BJ (cell line): ENCODE measurements at places on chromosomes 12 and 14. TPM values are rescaled to one million over a fixed set of nuclear protein-coding genes. Genes with fewer than 3 reads are reported as not detected.

GRCh38 chr12:9940375-9940774 lies 8.2 kb upstream of the CLEC2A start:
- DNase-seq, result no peak

DNA sequence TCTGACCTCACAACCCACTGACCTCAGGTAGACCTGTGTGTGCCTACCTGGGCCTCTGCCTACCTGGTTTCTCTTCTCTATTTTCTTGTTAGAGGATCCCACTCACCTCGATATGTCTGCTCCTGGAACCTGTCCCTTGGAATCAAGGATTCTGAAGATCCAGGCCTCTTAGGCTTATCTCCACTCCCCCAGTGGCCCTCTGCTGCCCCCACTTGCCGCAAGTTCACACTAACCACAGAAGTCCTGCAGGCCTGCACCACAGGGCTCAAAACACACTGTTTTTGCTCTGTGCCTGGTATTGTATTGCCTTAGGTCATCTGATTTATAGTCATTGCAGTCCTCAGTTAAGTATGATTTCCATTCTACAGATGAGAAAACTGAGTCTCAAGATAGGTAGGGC lies 15.3 kb upstream of the NRXN3 start:
- DNase-seq, result no peak

Gene GYS2
- not detected in 2 replicates for polyA plus RNA-seq

Gene HOXC11
- polyA plus RNA-seq, result 3.2 and 4.9 TPM in 2 replicates

GRCh38 chr14:29745863-29746262 lies 181.8 kb downstream of the PRKD1 start:
- DNase-seq, result no peak

- DNase-seq, result no peak
Observed at GRCh38 chr14:64758025-64758521, 53.8 kb downstream of the PLEKHG3 start.

DNA sequence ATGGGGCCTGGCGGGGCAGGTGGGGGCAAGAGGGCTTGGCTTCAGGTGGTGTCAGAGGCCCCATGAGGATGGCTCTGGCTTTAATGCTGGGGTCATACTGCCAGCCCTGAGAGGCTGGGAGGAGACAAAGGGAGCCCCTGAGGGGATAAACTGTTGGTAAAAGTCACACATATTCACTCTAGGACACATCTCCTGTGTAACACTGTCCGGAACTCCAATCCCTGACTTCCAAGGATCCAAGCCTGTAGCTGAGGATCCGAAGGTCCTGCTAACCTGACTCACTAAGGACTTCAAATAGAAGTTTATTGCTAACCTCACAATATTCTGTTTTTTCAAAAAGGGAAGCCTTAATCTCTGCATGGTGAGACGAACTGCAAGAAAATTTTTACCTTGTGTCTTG lies 39.2 kb upstream of the GPR68 start:
- no peak for DNase-seq

GRCh38 chr12:1591034-1591433 lies 3.3 kb downstream of the FBXL14 start:
- DNase-seq, result no peak

DNA sequence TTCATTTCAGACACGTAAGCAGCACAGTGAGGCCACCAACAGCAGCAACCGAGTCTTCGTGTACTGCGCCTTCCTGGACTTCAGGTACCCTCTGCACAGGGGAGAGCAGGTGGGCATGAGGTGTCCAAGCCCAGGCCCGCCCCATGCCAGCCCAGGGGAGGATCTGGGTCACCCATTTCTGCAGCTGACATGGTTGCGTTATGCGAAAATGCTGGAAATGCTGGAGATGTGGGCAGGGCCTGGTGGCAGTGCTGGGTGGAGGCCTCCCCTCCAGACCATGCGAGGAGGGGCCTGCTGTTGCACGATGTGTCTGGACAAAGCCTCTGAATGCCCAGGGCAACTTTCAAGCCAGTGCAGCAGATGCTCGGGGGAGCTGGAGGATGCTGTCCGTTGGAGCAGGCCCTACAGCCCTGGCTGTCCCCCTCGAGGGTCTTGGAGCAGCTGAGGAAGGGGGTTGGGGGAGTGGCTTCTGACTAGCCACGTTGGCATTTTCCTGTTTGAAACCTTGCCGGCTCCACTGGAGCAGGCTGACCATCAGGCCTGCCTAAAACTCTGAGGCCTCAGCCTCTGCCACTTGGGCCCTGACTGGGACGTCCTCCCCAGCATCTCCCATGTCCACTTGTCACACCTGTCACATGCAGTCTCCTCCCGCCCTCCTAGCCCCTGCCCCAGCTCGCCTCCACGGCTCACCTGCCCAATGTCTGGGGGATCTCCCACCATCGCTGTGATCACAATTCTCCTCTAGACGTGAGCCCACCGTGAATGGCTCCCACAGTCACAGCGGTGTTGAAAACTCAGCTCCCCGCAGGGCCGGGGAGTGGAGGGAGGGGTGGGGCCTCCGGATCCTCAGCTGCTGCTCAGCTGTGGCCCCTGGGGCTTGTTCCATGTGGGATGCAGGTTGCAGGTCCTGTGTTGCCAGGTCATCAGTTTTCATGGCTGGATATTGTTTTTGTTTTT lies 123.4 kb downstream of the ADGRD1 start:
- no peak for DNase-seq

Gene WDHD1
- 2.6 and 5.4 TPM in 2 replicates for polyA plus RNA-seq

DNA sequence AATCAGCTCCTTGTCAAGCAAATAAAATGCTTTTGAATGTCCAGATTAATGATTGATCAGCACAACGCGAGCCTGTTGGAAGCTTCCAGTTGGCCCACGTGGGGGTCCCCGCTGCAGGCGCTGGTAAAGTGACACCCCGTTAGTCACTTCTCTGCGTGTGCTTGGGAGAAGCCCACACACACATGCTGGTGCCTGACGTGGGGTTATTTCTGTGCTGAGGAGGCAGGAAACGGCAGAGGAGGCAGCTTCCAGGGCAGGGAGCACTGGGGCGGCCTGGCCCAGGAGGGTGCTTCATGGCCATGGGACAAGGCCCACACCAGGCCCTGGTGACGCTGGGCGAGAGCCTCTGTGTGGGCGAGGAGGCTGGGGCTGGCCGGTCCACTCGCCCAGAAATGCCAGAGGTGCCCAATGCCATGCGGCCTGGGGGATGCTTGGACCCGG lies 101.5 kb downstream of the KIF26A start:
- DNase-seq, result no peak

Gene TTC9
- 0.25 and 0.32 TPM in 2 replicates for polyA plus RNA-seq

GRCh38 chr14:35927727-35928126 lies 101.6 kb downstream of the BRMS1L start:
- no peak for DNase-seq

- no peak for DNase-seq
Observed at GRCh38 chr14:89620436-89620835, 203.4 kb upstream of the FOXN3 start.

DNA sequence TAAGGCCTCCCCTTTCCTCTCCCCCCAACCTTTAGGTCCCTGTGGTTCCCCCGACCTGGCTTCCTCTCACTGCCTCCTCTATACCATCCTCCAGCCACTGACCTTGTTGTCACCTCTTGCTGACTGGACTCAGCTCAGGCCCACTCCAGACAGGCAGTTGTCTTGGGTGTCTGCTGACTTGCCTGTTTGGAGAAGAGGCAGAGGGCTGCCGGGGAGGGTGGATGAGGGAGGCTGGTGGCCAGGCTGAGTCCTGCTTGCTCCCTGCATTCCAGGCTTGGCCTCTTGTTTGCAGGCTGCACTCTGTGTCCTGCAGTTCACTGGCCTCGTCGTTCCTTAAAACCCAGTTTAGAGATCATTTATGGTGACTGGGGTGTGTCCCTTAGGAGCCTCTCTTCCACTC lies 31.0 kb upstream of the RD3L start:
- no peak for DNase-seq

- no peak for DNase-seq
Observed at GRCh38 chr12:12786351-12786705, 869 bp downstream of the APOLD1 start.

Gene SP1
- 44.4 and 58.2 TPM in 2 replicates for polyA plus RNA-seq

DNA sequence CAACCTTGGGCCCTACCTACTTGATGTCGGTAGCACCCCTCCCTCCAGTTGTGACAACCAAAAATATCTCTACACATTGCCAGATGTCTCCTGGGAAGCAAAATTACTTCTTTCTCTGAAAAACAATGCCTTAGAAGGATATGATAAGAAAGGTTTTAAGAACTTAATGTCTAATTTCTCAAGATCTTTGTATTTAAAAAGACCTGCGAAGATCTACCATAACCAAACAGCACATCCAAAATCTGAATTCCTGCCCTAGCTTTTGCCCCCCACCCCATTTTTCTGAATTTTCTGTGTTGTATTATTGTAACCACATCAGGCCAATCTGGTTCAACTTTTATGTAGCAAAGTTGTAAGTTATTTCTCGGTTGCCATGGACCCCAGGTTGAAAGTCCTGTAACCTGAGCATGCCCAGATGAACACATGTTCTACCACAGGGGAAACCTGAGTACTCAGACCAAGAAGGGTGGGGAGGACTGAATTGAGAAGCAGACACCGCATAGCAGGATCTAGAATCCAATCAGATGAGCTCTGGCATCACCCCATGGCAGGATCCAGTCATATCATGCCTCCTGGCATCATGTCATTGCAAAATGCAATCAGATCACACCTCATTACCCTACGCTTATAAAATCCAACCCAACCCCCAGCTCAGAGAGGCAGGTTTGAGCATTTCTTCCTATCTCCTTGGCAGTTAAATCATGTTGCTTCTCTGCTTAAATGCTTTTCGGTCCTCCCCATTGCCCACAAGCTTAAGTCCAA lies 8.7 kb downstream of the TMEM253 start:
- DNase-seq, result no peak

GRCh38 chr12:42762395-42762925 lies 172.9 kb upstream of the PRICKLE1 start:
- DNase-seq, result no peak
